ENCODE measurements at places on chromosomes 16 and 17. TPM values are rescaled to one million over a fixed set of nuclear protein-coding genes. Genes with fewer than 3 reads are reported as not detected.

- peaks cover 28% of the 10 kb centered on the region for H3K36me3 ChIP-seq
- no peaks in the 10 kb centered on the region for H3K27me3 ChIP-seq
- peaks cover 25% of the 10 kb centered on the region for H3K4me1 ChIP-seq
- no peak for DNase-seq
- no peak overlapping the region for H3K27ac ChIP-seq
- no peak overlapping the region for H3K4me3 ChIP-seq
These were observed 4.3 kb downstream of the SPATA2L start for GRCh38 chr16:89697161-89697615.

The PRSS21 gene
- total RNA-seq, result 1.2 TPM

DNA sequence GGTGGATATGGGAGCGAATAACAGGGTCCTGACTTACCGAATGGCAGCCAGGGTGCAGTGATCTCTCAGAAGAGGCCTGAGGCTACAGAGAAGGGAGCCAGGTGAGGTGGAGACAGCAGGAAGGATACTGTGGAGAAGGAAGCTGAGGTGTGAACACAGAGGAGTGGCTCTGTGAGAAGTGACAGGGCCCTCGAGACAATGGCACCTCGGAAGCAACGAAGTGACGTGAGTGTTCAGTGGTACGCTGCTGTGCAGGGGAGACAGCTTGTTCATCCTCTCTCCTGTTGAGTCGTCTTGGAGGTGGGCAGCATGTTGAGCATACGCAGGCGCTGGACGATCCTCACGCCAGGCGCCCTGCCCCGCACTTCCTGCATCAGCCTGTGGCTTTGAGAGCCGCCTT, 390.3 kb downstream of the CPPED1 start:
- no peak overlapping the region for H3K4me3 ChIP-seq
- no peaks in the 10 kb centered on the region for H3K27me3 ChIP-seq
- H3K36me3 ChIP-seq, result no peaks in the 10 kb centered on the region
- peaks cover 6% of the 10 kb centered on the region for H3K4me1 ChIP-seq
- H3K27ac ChIP-seq, result no peak overlapping the region
- DNase-seq, result no peak

GRCh38 chr17:28255616-28256015, 63.4 kb upstream of the TMEM97 start:
- H3K4me3 ChIP-seq, result no peak overlapping the region
- no peaks in the 10 kb centered on the region for H3K36me3 ChIP-seq
- peaks cover 12% of the 10 kb centered on the region for H3K27me3 ChIP-seq
- H3K27ac ChIP-seq, result no peak overlapping the region

The CCL5 gene
- total RNA-seq, result 26.7 TPM

The KRTAP4-6 gene
- total RNA-seq, result not detected

The ITGAX gene
- total RNA-seq, result 3.5 TPM

The FGF11 gene
- total RNA-seq, result 5.8 TPM

GRCh38 chr17:27870345-27870744, 22.8 kb downstream of the LYRM9 start:
- H3K4me3 ChIP-seq, result no peak overlapping the region
- no peak overlapping the region for H3K27ac ChIP-seq
- DNase-seq, result no peak
- H3K4me1 ChIP-seq, result peaks cover 5% of the 10 kb centered on the region
- H3K36me3 ChIP-seq, result no peaks in the 10 kb centered on the region

DNA sequence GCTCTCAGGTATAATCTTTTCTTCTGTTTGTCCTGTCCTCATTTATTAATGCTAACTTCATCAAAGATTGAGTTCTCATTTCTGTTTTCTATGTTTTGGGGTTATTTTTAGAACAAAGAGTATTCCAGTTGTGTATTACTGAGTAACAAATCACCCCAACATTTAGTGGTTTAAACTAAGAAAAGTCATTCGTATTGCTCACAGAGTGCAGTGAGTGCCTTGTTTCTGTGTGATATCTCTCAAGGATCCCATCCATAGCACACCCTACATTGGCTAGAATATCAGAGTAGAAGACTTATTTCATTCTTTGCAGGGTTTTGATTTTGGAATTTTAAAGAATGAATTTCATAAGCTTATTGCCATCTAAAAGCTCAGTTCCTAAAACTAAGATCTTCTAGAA, 72.1 kb downstream of the VMP1 start:
- H3K4me3 ChIP-seq, result no peak overlapping the region
- H3K4me1 ChIP-seq, result no peaks in the 10 kb centered on the region
- H3K27me3 ChIP-seq, result no peaks in the 10 kb centered on the region
- peaks cover 14% of the 10 kb centered on the region for H3K36me3 ChIP-seq
- no peak overlapping the region for H3K27ac ChIP-seq

GRCh38 chr16:86857807-86858206, 279.5 kb downstream of the FOXL1 start:
- H3K27me3 ChIP-seq, result no peaks in the 10 kb centered on the region
- no peaks in the 10 kb centered on the region for H3K36me3 ChIP-seq
- no peaks in the 10 kb centered on the region for H3K4me1 ChIP-seq

The KRTAP4-9 gene
- not detected for total RNA-seq

GRCh38 chr17:50266384-50267073, 7.7 kb upstream of the TMEM92 start:
- no peak overlapping the region for H3K4me3 ChIP-seq
- H3K4me1 ChIP-seq, result peaks cover 21% of the 10 kb centered on the region
- no peak for DNase-seq
- no peaks in the 10 kb centered on the region for H3K36me3 ChIP-seq

The PSME3 gene
- total RNA-seq, result 43.9 TPM

GRCh38 chr17:81527591-81528383, at the start of gene FSCN2:
Gene FSCN2 (plus strand): TSS chr17:81528377. CDS start chr17:81528532, 155 bp downstream.
- no peak for DNase-seq
- H3K27me3 ChIP-seq, result peaks cover 68% of the 10 kb centered on the region
- no peak within 1 kb of the TSS for H3K27ac ChIP-seq
- H3K4me3 ChIP-seq, result no peak within 1 kb of the TSS
- peaks cover 8% of the 10 kb centered on the region for H3K4me1 ChIP-seq

DNA sequence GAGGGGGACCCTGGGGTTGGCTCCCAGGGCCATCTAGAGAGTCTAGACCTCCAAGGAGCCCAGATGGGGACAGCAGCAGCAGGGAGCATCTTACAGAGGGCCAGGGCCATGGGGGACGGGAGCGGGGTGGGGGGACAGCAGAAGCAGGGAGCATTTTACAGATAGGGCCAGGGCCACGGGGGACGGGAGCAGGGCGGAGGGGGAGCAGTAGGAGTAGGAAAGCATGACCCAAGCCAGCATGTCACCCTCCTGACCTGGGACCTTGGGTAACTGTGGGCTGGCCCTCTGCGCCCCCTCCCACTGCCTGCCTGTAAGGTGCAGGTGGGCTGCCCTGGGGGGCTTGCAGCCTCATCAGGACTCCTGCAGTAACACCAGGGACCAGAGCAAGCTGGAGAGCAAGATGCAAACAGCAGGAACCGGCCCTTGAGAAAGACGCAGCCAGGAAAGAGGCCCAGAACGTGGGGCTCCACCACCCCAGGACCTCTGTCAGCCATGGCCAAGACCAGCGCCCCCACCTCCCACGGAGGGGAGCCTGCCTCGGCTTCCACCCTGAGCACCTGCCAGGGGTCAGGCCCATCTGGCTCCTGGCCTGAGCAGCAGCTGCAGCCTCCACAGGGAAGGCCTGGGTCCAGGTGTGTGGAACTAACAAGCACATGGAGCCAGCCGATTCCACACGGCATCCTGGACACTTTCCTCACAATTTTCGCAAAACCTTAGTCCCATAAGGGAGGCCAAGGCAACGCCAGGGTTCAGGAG, 2.4 kb downstream of the ZNF598 start:
- H3K27ac ChIP-seq, result no peak overlapping the region
- peaks cover 40% of the 10 kb centered on the region for H3K4me1 ChIP-seq
- H3K27me3 ChIP-seq, result no peaks in the 10 kb centered on the region

- H3K36me3 ChIP-seq, result peaks cover 41% of the 10 kb centered on the region
- DNase-seq, result no peak
These were observed 15.3 kb downstream of the HSD11B2 start for GRCh38 chr16:67445913-67446907.

- peaks cover 25% of the 10 kb centered on the region for H3K36me3 ChIP-seq
- no peak for DNase-seq
- H3K4me1 ChIP-seq, result peaks cover 21% of the 10 kb centered on the region
- peak overlapping the region; percentile 84 for H3K4me3 ChIP-seq
- peak overlapping the region; percentile 37 for H3K27ac ChIP-seq
These were observed 685 bp downstream of the PAQR4 start for GRCh38 chr16:2969545-2970521.

GRCh38 chr17:64984181-64984580, 64.9 kb upstream of the LRRC37A3 start:
- H3K36me3 ChIP-seq, result no peaks in the 10 kb centered on the region
- no peak overlapping the region for H3K4me3 ChIP-seq
- no peaks in the 10 kb centered on the region for H3K27me3 ChIP-seq
- peak overlapping the region; percentile 99 for H3K27ac ChIP-seq

DNA sequence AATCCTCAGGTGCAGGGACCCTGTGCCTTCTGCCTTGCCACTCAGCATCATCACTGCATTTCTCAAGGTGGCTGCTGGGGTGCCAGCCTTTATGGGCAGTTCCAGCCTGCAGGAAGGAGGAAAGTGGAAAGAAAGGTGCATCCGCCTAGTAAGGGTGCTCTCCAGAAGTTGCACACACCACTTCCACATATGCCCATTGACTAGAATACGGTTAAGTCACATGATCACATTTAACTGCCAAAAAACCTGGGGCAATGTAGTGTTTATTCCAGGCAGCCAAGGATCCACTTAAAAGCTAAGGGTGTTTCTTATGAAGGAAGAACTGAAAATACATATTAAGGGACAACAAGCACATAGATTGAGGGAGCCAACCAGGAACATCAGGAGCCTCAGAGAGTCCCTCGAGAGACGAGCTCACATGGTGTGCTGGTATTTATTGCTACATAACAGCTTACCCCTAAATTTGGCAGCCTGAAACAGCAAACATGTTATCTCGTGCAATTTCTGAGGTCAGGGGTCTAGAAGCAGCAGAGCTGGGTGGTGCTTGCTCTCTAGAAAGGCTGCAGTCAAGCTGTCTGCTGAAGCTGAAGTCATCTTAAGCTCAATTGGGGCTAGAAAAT, 52.0 kb upstream of the MMP2 start:
- H3K4me1 ChIP-seq, result no peaks in the 10 kb centered on the region
- no peak overlapping the region for H3K4me3 ChIP-seq
- no peak for DNase-seq
- H3K27me3 ChIP-seq, result no peaks in the 10 kb centered on the region
- H3K36me3 ChIP-seq, result no peaks in the 10 kb centered on the region
- no peak overlapping the region for H3K27ac ChIP-seq

DNA sequence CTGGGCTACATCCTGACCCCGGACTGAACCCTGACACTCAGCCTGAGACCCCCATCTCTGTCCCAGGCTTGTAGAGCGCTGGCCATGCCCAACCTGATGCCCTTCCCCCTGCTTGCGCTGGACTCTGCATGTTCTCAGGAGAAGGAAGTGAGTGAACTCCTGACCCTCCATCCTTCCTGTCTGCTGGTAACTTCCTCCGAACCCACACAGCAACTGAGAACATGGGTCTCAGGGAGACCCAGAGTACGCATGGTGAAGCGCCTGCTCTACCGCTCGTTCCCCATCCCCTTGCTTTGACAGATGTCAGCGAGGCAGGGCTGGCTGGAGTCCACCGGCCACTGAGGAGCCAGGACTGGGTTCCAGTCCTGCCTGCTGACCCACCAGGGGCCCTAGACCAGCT, 6.1 kb downstream of the CAMKK1 start:
- H3K4me3 ChIP-seq, result no peak overlapping the region
- peaks cover 9% of the 10 kb centered on the region for H3K36me3 ChIP-seq
- DNase-seq, result no peak
- peaks cover 4% of the 10 kb centered on the region for H3K4me1 ChIP-seq
- peaks cover 2% of the 10 kb centered on the region for H3K27me3 ChIP-seq

Measured in thymus (tissue), 14 donors.